ENCODE measurements at places on chromosomes 2 and 18. TPM values are rescaled to one million over a fixed set of nuclear protein-coding genes. Genes with fewer than 3 reads are reported as not detected.

DNA sequence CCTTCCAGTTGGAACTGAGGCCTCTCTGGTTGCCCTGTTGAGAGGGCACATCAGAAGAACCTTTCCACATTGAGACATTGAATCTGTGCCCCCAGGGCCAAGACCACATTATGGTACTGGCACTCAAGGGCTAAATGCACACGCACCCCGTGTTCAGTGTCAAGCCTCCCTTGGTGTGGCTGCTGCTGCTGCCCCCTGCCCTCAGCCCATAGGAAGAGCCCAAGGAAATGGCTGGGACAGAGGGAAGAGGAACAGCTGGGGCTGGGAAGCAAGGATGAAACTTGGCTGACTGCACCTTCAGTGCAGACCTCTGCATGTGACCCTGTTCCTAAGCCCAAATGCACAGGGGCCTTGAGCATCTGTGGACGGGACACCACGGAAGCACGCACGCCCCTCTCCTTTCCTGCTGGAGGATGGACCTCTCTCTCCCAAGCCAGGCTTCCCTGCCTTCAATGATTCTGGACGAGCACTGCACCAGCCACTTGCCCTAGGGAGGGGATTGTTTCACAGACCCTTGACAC lies 40.2 kb downstream of the NIFK start:
- H3K4me1 ChIP-seq = peaks cover 35% of the 10 kb centered on the region
- H3K27ac ChIP-seq = no peak overlapping the region
- H3K4me3 ChIP-seq = no peak overlapping the region
- DNase-seq = no peak

GRCh38 chr18:27704736-27705361 lies 472.1 kb downstream of the CDH2 start:
- no peaks in the 10 kb centered on the region for H3K27me3 ChIP-seq
- no peaks in the 10 kb centered on the region for H3K4me1 ChIP-seq
- H3K36me3 ChIP-seq = no peaks in the 10 kb centered on the region
- DNase-seq = no peak
- no peak overlapping the region for H3K4me3 ChIP-seq
- no peak overlapping the region for H3K27ac ChIP-seq

Gene SGPP2
- total RNA-seq = 0.28 TPM

Gene TBC1D8
- 47.4 TPM for total RNA-seq

Measured in thoracic aorta (tissue), 2 donors.